GM13976 (cell line): ENCODE measurements at places on chromosomes 4 and X.
A peak's percentile ranks its signal among the peaks of the same experiment; 100 is the strongest.

GRCh38 chr4:175246941-175247340 lies 328.8 kb downstream of the ADAM29 start:
- DNase-seq, result no peak

DNA sequence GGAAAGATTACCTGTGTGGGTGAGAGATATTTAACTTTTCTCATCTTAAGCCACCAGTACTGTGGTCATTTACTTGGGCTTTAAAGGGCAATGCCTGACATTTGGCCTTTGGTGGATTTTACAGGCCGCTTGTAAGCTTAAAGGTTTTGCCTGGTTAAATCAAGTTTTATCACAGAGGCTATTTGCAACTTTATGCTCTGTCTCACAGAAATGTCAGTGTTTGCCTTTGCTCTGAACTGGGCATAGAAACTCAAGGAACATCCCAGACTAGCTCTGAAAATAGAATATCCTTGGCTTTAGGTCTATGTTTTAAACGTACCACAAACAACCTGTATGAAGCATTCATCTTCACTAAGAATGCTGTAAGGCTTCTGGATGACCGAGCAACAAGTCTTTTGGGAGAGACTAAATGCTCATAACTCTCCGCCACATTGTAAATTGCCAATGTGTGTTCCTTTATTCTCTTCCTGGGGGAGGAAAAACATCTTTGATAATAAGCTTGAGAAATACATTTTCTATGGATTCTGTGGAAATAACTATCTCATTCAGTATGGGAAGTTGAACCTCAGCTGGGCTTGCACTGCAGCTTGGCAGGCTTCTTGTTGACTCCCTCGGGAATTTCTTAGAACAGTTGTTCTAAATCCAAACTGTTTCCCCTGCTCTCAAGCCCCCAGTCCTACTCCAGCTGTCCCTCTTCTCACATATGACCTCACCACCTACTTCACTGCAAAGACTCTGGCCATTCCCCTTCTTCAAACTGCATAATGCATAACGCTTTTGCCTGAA lies 105.8 kb upstream of the WDR44 start:
- no peak for DNase-seq

DNA sequence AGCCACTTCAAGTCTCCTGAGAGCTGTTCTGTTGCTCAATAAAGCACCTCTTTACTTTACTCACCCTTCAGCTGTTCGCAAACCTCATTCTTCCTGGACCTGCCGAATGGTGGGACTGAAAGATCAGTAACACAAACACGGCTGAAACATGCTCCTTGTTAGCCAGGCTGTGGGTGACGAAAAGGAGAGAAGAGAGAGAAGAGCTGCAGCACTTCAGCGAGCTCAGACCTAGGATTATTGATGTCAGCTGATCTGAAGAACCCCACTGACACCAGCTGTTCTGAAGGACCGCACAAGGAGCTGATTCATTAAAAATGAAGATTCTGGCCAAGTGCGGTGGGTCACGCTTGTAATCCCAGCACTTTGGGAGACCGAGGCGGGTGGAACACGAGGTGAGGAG lies 2020.0 kb upstream of the ADGRL3 start:
- no peak for DNase-seq

- no peak for DNase-seq
Observed at GRCh38 chrX:134513091-134513490, 53.1 kb downstream of the HPRT1 start.

- DNase-seq, result no peak
Observed at GRCh38 chrX:40912576-40912975, 172.7 kb upstream of the USP9X start.

DNA sequence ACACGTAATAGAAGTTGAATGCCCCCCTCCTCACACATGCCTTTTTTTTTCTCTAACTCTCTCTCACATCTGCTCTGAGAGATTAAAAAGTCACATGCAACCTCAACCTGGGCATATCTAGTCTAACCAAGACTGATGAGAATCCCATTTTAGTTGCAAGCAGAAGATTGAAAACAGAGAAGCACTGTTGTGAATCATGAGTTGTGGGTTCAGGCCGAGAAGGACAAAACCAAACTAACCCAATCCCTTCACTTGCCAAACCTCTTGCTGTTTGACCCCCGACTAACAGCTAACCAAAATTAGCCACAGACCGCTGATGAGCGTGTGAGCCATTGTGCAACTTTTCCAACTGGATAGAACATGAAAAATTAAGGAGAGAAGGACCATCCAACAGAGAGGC lies 31.8 kb downstream of the CXCL1 start:
- DNase-seq, result no peak

- peak; percentile 83 for DNase-seq
Observed at GRCh38 chr4:5998333-5998936, 19.8 kb downstream of the C4orf50 start.

GRCh38 chr4:23660865-23661264 lies 229.0 kb downstream of the PPARGC1A start:
- no peak for DNase-seq

DNA sequence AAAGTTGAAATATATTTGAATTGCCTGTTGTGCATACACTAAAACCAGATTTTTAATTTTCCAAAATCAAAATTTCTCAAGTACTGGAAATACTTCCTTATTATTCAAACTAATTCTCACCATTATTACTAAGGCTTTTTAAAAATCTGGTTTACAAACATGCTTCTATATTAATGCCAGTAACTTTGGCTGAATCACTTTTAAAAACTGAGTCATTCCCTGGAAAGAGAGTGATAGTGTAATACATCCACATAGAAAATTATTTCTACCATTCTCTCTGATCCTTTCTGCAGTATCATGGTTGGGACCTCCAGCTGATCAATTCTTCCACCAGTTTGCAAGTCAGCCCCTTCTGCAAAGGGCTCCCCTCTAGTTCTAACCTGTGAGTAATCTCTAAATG lies 165.3 kb upstream of the FAM241A start:
- no peak for DNase-seq

DNA sequence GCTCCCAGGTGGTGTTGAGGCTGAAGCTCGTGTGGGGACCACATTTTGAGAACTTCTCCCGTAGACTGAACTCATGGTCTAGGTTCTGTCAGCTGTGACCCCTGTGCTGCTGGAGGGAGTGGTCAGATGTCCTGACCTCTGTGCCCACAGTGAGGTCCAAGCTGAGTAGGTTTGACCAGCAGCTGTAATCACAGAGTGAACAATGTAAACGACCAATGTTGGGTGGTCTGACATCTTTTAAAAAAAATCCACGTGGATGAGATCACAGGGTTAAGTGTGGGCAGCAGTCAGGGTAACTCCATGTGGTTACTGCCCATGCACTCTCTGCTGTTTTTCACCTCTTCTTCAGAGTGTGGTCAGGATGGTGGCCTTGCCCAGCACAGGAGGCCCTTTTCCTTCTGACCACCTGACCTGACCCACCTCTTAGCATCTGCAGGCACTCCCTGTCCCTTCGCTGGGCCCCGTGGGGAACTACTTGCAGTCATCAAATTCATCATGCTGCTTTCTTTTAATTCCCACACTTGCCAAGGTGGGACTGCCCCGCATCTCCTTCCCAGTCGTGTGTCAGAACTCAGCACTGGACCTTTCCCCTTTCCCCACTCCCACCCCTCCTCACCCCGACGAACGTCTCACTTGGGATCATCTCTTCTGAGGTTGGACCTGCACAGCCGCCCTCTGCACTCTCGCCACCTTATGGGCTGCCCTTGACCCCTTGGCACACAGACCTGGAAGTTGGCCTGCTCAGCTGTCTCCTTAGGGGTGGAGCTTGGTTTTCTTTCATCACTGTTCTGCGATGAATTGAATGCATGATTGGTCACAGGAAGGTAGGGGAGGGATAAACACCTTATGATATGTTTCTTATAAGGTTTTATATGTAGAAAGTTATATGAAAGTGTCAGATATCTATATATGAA lies 120.1 kb downstream of the PTTG2 start:
- DNase-seq, result no peak

DNA sequence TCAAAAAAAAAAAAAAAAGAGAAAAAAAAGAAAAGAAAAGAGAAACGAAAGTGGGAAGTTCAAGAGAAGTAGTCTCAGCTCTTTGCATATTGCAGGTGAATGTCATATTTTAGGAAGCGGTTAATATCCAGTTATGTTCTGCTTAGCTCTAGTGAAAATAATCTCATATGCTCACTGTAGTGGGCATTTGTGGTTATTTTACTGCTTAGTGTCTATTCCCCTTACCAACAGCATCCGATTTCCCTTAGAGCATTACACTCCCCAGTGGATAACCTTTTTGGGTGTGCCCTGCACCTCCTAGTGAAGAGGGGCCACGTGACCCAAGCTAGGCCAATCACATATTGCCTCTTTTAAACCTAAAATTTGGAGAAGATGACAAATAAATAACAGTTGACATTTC lies 111.2 kb upstream of the ZNF827 start:
- DNase-seq, result peak; percentile 34

- no peak for DNase-seq
Observed at GRCh38 chr4:166198516-166199310, 325.7 kb downstream of the TLL1 start.

DNA sequence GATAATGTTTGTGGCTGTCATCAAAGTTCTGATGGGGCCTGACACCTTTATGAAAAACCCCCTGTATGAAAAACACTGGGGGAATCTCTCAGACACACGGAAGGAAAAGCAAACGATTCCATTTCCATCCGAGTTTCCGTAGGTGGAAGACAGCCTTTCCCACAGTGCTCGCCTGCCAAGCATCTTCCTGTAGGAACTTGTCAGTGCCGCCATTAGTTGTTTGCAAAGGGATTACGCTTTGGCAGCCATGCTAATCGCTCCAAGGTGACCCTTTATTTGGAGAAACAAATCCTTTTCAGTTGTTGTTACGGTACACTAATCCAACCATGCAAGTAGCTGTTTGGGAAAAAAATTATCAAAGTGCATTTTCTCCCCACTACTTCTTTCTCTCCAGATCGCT lies 44.4 kb upstream of the STOX2 start:
- no peak for DNase-seq

GRCh38 chrX:65528705-65529340 lies 5.8 kb downstream of the LAS1L start:
- DNase-seq, result peak; percentile 68

DNA sequence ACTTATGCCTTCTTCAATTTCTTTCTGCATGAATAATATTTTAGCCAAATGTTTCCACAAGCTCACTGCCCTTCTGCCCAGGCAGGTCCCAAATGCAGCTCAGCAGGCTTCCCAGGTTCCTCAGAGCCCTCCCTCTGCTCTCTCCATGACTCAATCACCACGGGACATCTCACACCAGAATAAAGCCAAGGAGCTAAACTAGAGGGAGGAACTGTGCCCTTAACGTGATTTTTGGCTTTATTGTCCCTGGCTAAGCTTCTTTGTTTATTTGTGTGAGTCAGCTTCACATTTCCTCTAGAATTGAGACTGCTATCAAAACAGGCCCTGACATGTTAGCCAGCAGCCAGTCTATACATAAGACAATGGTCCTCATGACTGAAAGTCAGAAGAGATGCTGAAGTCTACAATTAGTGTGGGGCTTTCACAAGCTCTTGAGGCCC lies 186.4 kb upstream of the GALNT7 start:
- DNase-seq, result no peak

DNA sequence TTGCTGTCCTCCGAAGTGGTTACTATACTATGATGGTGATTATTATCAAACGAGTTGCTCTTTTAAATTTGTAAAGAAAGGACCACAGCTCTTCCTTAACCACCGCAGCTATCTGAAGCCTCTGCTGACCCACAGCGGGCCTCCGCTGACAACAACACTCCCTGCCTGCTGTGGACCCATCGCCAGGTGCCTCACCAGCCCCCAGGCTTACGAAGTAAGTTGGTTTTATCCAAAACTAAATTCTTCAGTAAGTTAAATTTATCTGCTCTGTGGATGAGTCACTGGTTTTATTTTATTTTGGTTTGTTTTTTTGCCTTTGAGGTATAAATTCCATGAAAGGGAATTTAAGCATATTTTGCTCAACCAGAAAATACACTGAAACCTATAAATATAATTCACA lies 54.7 kb downstream of the SLC9A6 start:
- DNase-seq, result no peak

DNA sequence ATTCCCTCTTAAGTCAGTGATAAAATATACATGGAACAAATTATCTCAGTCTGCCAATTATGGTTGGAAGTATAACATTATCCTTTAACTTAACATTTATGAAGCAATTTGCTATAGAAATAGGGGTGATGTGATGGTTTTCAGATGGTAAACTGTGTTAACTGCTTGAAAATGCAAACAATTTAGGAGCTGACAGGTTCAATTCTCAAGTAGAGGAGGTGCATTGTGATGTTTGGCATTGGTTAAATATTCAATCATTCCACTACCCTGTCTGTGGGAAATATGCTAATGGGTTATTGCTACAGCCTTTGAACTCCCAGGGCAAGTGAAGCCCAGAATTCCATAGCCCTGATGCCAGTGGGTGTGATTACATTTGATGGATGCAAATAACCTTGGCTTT lies 243.4 kb upstream of the GK2 start:
- no peak for DNase-seq

GRCh38 chrX:117973110-117973807 lies 143.4 kb downstream of the KLHL13 start:
- no peak for DNase-seq

DNA sequence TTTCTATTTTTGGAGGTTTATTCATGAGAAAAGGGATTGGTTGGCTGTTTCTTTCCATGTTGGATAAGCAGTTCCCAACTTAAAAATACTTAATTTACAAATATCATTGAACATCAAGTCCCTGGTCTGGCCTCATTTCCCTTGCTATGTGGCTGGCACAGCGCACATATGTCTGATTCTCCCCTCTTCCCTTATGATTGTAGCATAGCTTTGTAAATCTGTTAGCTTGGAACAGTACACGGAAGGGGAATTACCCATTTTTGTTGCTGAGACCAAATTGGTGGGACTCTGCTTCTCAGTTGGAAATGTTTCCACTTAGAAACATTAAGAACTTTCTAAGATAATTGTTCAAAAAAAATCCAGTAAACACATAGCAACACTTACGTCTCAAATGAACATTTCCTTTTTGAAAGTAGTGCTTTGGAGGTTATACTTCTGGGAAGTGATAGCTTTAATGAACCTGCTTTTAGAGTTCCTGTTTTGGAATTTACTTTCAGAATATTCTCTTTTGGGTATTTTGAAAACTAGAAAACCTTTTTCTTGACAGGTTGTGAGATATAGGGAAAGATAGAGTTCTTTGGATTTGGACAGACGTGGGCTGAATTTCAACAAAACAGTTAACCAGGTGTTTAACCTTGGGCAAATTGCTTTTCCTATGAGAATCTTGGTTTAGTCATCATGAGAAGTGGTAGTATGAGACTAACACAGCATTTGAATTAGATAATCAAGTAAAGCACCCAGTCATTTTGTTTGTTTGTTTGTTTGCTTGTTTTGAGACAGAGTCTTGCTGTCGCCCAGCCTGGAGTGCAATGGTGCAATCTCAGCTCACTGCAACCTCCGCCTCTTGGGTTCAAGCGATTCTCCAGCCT lies 47.3 kb downstream of the STIM2 start:
- no peak for DNase-seq

- DNase-seq, result no peak
Observed at GRCh38 chr4:145541346-145541745, 59.7 kb downstream of the SMAD1 start.

- no peak for DNase-seq
Observed at GRCh38 chr4:186204686-186205085, 13.3 kb downstream of the CYP4V2 start.

- no peak for DNase-seq
Observed at GRCh38 chrX:137151403-137151802, 117.6 kb upstream of the GPR101 start.
